ENCODE measurements at places on chromosomes 16 and 17. TPM values are rescaled to one million over a fixed set of nuclear protein-coding genes. Genes with fewer than 3 reads are reported as not detected.

DNA sequence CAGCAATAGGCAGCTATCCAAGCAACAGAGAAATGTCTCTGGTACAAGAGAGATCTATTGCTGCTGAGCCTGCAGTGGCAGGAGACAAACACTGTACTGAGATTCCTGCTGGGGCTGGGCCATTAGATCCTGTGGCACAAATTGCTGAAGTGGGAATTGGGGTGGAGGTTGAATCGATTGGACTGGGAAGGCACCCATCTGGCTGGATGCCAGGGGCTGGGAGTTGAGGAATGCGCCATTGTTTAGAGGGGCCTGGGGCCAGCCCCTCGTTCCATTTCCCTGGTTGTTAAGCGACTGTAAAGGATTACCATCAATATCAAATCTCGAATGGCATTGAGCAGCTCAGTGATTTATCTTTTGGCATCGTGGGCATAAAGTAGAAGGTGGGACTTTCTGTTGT is 54.1 kb upstream of the ARL4D start:
- DNase-seq, result no peak

DNA sequence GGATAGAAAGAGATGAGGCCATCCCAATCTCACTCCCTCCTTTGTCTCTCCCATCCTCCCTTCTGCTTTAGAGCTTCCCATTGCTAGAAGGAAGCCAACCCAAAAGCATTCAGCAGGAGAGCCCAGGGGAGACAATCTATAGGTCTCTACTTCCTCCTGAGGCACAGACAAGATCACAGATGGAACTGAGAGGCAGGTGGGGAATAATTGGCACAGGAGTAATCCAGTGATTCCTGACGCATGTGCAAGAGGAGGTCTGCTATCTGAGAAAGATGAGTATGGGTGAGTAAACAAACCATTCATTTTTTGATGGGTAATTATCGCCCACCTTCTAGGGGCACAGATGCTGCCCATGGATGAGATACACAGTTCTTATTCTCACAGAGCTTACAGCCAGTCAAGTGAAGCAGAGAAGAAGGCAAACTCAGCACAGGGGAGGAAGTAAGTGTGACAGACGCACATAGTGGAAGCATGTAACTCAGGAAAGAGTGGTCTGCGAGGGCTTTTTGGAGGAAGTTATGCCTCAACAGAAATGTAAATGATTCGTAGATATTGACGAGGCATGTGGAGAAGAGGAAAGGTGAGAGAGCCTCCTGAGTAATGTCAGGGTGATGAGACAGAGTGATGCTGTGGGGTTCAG is 88.9 kb upstream of the HLF start:
- no peak for DNase-seq

GRCh38 chr16:66824006-66824405 is 6.8 kb downstream of the NAE1 start:
- DNase-seq, result peak; percentile 66

GRCh38 chr17:50609380-50610074 is 25.2 kb upstream of the ABCC3 start:
- DNase-seq, result no peak

DNA sequence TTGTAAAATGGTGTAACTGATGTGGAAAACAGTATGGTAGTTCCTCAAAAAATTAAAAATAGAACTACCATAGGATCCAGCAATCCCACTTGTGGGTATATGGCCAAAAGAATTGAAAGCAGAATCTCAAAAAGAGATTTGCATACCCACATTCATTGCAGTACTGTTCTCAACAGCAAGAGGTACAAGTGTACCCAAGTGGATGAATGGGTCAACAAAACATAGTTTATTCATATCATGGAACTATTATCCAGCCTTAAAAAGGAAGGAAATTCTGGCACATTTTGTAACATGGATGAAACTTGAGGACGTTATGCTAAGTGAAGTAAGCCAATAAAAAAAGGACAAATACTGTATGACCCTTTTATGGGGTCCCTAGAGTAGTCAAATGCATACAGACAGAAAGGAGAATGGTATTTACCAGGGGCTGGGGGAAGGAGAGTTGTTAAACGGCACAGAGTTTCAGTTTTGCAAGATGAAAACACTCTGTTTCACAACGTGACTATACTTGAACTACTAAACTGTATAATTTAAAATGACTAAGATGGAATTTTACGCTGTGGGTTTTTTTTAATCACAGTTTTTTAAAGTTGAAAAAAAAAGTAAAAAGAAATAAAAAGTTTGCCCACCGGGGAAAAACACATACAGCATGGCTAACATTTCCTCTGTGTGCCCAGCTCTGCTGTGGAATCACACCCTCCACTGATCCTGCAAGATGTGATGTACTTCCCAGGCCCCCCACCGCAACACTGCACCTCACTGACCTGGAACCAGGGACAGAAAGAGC is 6.1 kb downstream of the TVP23A start:
- no peak for DNase-seq

GRCh38 chr16:29126616-29127015 is 141.8 kb downstream of the LAT start:
- no peak for DNase-seq

DNA sequence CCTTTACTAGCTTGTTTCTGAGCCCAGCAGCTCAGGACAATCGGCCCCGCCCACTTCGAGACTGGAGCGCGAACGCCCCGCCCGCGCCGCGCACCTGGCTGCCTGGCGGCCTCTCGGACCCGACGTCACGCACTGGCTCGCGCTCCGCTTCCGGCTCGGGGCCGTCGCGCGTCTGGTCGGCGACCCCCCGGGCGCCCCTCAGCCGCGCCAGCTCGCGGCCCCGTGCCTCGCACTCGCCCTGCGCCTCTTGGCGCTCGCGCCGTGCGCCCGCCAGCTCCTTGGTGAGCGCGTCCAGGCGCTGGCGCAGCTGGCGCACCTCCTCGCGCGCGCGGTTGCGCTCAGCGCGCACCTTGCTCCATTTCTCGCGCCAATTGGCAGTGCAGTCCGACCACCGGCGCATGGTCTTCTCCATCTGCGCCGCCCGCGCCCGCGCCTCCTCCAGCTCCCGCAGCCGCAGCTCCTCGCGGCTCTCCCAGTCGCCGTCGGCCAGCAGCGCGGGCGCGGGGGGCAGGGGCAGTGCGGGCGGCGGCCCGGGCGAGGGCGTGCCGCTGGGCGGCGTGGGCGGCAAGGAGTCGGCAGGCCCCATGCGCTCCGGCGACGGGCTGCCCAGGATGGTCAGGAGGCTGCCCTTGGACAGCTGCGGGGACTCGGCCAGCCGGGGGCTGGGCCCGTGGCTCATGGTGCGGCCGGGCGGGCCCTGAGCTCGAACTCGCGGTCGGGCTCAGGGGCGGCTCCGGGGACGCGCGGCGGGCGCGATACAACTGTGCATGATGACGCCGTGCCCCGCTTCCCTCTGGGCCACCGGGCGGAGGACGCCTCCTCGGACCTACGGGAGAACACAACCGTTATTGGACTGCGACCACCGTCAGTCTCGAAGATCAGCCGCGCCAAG is 7.6 kb downstream of the CCDC102A start:
- no peak for DNase-seq

- DNase-seq, result peak; percentile 99
Measured at GRCh38 chr16:48123104-48123788, 32.5 kb downstream of the ABCC12 start.

The CCDC92B gene
- not detected for total RNA-seq

The CORO1A gene
- total RNA-seq, result 8.3 TPM
